ENCODE measurements at places on chromosomes 3 and 15. TPM values are rescaled to one million over a fixed set of nuclear protein-coding genes. Genes with fewer than 3 reads are reported as not detected.

Gene CCDC174
- 15.0 TPM for total RNA-seq

Gene CAMK2N2
- 0.18 TPM for total RNA-seq

- H3K36me3 ChIP-seq = no peaks in the 10 kb centered on the region
- no peaks in the 10 kb centered on the region for H3K27me3 ChIP-seq
- DNase-seq = no peak
- no peak overlapping the region for H3K4me3 ChIP-seq
- peaks cover 3% of the 10 kb centered on the region for H3K4me1 ChIP-seq
Measured at GRCh38 chr3:186760141-186760833, 23.1 kb upstream of the EIF4A2 start.

GRCh38 chr3:24487325-24488262, 7.1 kb downstream of the THRB start:
- no peak overlapping the region for H3K4me3 ChIP-seq
- H3K4me1 ChIP-seq = no peaks in the 10 kb centered on the region

GRCh38 chr15:75929799-75930565, 26.3 kb downstream of the FBXO22 start:
- H3K27me3 ChIP-seq = no peaks in the 10 kb centered on the region
- H3K27ac ChIP-seq = no peak overlapping the region
- no peak for DNase-seq
- H3K4me3 ChIP-seq = no peak overlapping the region
- H3K36me3 ChIP-seq = peaks cover 58% of the 10 kb centered on the region

DNA sequence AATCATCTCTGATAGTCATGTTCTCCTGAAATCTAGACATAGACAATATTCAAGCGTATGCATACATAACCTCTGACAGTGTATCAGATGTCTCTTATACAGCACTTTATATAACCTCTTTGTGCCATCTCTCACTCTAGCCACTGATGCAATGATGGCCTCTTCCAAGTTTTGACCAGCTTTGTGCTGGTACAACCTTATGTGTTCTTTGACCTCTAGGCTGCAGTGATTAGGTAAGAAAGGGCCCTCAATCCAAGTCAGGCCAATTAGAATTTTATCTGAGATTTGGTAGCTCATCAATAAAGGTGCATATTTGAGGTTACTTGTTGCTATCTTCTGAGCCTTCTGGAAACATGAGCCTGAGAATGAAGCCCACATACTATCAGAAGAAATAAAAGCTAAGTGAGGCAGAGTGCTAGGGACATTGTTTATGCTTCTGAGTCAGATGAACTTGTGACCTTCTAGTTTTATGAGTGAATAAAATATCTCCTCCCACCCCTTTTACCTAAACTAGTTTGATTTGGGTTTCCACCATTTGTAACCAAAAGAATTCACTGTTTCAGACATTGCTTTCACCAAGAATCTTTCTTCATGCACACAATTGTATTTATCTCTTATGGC, 283.2 kb upstream of the SUCLG2 start:
- H3K4me3 ChIP-seq = no peak overlapping the region
- H3K4me1 ChIP-seq = no peaks in the 10 kb centered on the region
- no peak for DNase-seq
- no peaks in the 10 kb centered on the region for H3K36me3 ChIP-seq
- H3K27me3 ChIP-seq = no peaks in the 10 kb centered on the region

DNA sequence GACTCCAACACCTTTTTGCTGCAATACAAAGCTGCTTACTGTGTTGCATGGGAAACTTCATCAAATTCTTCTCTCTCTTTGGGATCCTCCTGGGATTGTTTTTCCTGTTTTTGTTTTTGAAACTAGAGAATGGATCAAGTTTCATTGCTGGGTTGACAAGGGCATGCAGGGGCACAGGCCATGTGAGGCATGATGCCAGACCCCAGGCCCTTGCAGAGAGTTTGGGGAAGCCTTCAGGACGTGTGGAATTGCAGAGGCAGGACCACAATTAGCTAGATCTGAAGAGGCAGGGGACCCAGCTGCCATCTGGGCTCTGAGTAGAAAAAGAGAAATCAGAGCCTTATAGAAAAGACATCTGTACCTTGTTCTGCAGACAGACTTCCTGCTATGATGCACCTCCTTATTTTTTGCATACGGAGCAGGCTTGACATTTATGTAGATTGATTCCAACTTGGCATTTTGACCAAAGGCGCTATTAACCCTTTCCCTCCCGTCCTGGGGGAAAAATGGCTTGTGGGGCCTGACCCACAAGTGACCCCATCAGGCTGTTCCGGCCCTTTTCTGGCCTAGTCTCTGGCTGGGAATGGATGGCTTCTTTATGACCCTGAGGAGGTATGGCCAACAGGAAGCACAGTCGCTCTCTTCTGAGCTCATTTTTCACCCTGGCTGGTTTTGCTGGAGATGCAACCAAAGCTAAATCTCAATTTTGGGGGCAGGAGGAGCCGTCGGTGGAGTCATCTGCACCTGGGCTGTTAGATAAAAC, 44.3 kb upstream of the CHRNB4 start:
- H3K27ac ChIP-seq = no peak overlapping the region
- no peaks in the 10 kb centered on the region for H3K36me3 ChIP-seq
- no peaks in the 10 kb centered on the region for H3K4me1 ChIP-seq
- no peak overlapping the region for H3K4me3 ChIP-seq

GRCh38 chr3:54663501-54664011, 264.3 kb downstream of the LRTM1 start:
- no peak for DNase-seq
- H3K27ac ChIP-seq = no peak overlapping the region
- no peaks in the 10 kb centered on the region for H3K27me3 ChIP-seq
- H3K36me3 ChIP-seq = no peaks in the 10 kb centered on the region
- H3K4me1 ChIP-seq = no peaks in the 10 kb centered on the region

DNA sequence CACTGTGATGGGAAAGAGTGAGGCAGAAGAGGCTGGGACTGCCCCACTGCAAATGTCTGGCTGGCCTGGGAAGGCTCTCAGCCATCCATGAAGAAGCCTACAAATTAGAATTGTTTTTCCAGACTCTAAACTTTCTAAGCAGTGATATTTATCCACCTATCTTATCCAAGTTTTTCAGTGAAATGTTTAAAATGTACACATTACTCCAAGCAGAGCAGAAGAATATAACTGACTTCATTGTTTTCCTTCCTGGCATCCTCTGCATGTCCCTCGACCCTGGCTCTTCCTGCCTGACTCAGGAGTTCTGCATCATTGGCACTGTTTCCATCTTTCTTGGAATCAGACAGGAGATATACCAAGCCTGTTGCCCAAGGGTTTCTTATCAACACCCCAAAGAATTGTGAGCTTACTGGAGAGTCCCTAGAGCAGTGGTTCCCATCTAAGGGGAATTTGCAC, 401.5 kb upstream of the PROK2 start:
- peaks cover 11% of the 10 kb centered on the region for H3K27me3 ChIP-seq
- H3K27ac ChIP-seq = no peak overlapping the region
- H3K36me3 ChIP-seq = no peaks in the 10 kb centered on the region
- DNase-seq = no peak

DNA sequence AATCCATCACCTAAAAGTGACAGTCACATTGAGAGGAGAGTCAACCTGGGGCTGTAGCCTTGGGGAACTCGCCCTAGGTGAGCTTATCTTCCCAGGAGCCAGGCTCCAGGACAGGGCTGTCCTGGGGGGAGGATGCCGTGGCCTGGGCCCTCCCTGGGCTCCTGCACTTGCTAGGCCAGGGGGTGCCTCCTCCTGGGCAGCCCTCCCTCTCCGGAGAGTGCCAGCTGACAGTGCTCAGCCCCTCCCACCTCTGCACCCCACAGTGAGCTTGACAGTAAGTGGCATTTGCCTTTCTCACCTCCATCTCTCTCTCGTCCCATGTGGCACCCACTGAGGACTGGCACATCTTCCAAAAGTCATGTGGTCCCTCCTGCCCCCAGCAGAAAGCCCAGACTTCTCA, 19.1 kb downstream of the UROC1 start:
- H3K4me1 ChIP-seq = peaks cover 4% of the 10 kb centered on the region
- no peak overlapping the region for H3K4me3 ChIP-seq
- no peaks in the 10 kb centered on the region for H3K36me3 ChIP-seq
- no peak for DNase-seq
- no peak overlapping the region for H3K27ac ChIP-seq
- H3K27me3 ChIP-seq = no peaks in the 10 kb centered on the region

DNA sequence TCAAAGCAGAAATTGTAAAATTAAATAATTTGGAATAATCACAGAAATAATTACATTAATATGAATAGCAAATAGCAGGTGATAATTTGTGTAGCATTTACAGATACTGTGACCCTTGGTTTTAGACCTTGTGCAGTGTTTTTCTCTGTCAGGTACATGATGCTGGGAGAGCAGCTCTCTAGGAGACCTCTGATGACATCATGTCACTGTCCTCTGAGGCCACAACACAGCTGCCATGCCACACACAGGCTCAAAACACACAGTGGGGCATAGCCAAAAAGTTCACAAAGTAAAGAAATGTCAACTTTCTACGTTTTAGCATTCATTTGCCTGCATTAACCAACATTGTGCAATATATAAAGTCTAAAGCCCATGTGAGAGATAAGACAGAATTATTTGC, 71.8 kb upstream of the ZBTB20 start:
- H3K36me3 ChIP-seq = no peaks in the 10 kb centered on the region
- peaks cover 18% of the 10 kb centered on the region for H3K27me3 ChIP-seq
- no peak overlapping the region for H3K27ac ChIP-seq
- H3K4me1 ChIP-seq = no peaks in the 10 kb centered on the region

DNA sequence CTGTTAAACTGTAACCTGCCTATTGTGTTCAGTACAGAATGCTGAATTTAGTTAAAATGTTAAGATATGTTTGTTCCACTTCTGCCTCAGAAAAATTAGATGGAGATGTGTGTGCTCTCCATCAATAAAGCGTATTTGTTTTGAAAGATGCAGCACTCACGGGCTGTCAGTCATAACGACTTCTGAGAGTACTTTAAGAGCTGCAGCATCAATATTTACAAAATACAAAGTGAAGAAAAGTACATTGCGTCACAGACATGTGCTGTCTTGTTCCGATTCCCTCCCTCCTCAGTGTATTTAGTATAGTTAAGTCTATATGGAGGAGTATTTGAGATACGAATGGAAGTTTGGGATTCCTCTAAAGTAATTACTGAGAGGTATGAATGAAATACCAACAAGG, 166.6 kb downstream of the BBX start:
- no peak for DNase-seq
- no peak overlapping the region for H3K27ac ChIP-seq
- no peaks in the 10 kb centered on the region for H3K36me3 ChIP-seq

- peak overlapping the region; percentile 76 for H3K4me3 ChIP-seq
- peaks cover 43% of the 10 kb centered on the region for H3K27me3 ChIP-seq
- peaks cover 11% of the 10 kb centered on the region for H3K36me3 ChIP-seq
- H3K27ac ChIP-seq = peak overlapping the region; percentile 73
- DNase-seq = peak; percentile 26
- H3K4me1 ChIP-seq = peaks cover 39% of the 10 kb centered on the region
Measured at GRCh38 chr15:60591496-60592370, 112.8 kb upstream of the ICE2 start.

DNA sequence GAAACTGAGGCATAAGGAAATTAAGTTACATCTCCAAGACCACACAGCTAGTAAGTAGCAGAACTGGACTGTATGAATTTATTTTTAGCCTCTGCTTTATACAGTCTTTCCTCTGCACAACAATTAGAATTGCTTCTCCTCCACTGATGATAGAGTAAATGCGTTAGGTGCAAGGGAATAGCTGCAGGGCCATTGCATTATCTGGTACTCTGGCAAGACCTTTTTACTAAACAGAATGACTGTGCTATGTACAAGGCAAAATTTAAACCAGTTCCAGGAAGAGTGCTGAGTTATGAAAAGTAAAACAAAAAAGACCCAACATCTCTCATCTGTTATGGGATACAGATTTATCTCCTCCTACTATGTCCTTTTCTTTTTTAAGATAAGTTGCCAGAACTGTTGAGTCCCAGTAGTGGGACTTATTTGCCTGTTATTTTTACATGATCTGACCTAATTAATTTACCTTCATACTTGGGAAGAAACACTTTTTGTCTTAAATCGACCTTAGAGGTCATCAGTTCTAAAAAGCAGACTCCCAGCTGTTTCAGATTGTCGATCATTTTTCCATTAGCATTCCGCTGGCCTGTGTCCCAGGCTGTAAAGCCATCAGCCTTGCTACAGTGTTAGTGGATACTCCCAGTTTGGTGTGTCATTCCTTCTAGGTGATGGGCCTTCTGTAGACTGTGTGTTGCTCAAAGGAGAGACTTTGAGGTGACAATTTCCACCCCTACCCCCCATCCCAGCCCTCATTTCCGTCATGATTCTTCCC, 147.5 kb upstream of the NUDT16 start:
- H3K27me3 ChIP-seq = peaks cover 4% of the 10 kb centered on the region
- H3K4me1 ChIP-seq = no peaks in the 10 kb centered on the region
- no peak overlapping the region for H3K27ac ChIP-seq
- no peak overlapping the region for H3K4me3 ChIP-seq
- DNase-seq = no peak

GRCh38 chr3:132654190-132654589, 5.4 kb downstream of the ACAD11 start:
- DNase-seq = no peak
- no peak overlapping the region for H3K4me3 ChIP-seq
- H3K36me3 ChIP-seq = peaks cover 8% of the 10 kb centered on the region
- H3K27me3 ChIP-seq = no peaks in the 10 kb centered on the region

DNA sequence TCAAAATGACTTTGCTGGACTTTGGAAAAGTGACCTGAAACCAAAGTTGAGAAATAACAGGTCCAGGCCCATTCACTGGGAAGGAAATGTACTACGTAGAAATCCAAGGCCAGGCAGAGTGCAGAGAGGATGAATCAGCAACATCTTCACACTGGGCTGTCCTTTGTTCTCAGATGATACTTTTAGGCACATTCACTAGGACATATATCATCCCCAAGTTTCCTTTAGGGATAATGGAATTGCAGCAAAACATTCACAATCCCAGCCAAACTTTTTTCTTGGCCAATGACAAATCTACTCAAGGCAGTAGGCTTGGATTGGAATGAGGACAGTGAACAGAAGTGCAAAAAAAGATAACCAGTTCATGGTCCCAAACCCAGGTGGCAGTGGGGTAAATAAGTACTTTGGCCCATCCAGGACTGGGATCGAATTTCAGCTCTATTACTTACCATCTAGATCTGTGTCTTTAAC, 75.1 kb downstream of the CLDN11 start:
- H3K27ac ChIP-seq = no peak overlapping the region
- H3K4me1 ChIP-seq = no peaks in the 10 kb centered on the region
- H3K27me3 ChIP-seq = no peaks in the 10 kb centered on the region
- DNase-seq = no peak
- H3K4me3 ChIP-seq = no peak overlapping the region
- H3K36me3 ChIP-seq = no peaks in the 10 kb centered on the region

DNA sequence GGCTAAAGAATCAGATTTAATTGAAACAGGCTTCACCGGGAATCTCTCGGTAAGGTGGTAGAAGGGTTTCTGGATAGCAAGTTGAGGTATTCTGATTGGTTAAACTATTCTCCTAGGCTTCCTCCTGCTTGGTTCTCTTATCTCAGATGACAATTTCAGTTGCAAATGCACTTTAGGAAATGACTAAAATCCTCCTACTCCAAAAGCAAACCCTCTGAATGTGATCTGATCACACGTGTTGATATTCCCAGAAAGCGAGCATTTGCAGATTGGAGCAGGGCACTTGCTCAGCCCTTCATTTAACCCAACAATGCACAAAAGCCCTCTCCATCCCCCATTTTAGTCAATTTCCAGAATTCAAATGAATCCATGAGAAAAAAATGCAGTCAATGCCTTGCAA, 55.6 kb upstream of the ICE2 start:
- H3K4me1 ChIP-seq = peaks cover 18% of the 10 kb centered on the region
- no peak for DNase-seq
